ENCODE measurements at places on chromosomes 4 and X.

DNA sequence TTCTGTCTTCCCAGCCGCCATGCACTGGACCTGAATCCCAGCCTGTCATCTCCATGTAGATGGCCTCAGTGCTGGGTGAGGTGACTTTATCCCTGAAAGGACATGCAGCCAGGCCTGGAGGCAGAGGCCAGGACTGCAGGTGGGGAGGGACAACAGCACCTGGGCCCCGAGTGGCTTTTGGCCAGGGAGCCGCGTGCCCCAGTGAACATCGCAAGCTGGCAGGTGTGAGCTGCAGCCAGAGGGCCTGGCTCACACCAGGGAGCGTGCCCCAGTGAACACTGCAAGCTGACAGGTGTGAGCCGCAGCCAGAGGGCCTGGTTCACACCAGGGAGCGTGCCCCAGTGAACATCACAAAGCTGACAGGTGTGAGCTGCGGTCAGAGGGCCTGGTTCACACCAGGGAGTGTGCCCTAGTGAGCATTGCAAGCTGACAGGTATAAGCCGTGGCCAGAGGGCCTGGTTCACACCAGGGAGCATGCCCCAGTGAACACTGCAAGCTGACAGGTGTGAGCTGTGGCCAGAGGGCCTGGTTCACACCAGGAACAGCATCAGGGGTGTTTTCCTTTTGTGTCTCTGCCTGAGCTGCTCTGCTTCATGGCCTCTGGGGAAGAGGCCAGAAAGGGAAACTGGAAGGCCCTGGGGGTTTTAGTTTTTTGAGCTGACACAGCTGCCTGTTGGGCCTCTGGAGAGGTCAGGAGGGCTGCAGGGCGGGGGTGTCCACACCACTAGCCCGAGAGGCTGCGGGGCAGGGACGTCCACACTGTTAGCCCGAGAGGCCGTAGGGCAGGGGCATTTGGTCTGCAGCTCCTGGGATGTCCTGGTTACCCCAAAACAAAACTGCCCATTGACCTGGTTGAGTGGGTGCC is 22.7 kb upstream of the PSAPL1 start:
- DNase-seq, result no peak

DNA sequence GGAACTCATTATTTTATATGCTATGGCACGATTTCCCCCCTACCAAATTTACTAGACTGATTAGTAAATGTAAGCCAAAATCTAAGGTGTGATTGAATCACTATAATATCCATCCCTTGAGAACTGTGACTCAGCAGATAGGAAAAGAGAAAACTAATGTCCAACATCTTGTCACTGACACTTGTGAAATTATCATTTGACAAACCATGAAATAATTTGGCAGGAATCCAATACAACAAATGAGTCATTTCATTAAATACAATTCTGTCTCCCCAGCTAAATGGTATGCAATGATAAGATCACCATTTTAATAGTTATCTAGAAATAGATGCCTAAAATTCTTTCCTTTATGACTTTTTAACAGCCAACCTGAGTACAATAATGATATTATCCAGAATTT is 462.3 kb downstream of the DMD start:
- no peak for DNase-seq

GRCh38 chr4:96473246-96473645 is 633.4 kb downstream of the PDHA2 start:
- DNase-seq, result no peak

DNA sequence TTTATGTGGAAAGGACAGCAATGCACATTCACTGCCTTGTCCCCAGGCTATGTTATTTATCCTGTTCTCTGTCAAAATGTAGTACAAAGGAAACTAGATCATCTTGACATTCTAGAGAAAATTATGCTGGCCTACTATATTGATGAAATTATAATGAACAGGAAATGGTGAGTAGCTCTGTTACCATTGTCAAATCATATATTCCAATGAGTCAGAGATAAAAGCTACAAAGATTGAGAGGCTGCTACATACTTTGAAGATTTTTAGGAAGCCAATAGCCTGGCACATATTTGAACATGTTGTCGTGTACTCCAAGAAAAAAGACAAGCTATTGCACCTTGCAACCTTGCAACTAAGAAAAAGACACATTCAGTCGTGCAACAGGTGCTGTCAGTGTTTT is 52.7 kb upstream of the TET2 start:
- DNase-seq, result no peak

- DNase-seq, result no peak
Observed at GRCh38 chrX:33892670-33893069, 239.4 kb downstream of the FAM47A start.

- no peak for DNase-seq
Observed at GRCh38 chr4:146548443-146548842, 26.7 kb upstream of the SLC10A7 start.

- peak; percentile 65 for DNase-seq
Observed at GRCh38 chr4:118086344-118086743, 52.1 kb downstream of the NDST3 start.

- DNase-seq, result no peak
Observed at GRCh38 chrX:153634236-153634635, 12.8 kb upstream of the DUSP9 start.

- no peak for DNase-seq
Observed at GRCh38 chr4:33068539-33068938, 2348.4 kb downstream of the PCDH7 start.

GRCh38 chr4:158428242-158428641 is 93.4 kb upstream of the RXFP1 start:
- DNase-seq, result no peak

DNA sequence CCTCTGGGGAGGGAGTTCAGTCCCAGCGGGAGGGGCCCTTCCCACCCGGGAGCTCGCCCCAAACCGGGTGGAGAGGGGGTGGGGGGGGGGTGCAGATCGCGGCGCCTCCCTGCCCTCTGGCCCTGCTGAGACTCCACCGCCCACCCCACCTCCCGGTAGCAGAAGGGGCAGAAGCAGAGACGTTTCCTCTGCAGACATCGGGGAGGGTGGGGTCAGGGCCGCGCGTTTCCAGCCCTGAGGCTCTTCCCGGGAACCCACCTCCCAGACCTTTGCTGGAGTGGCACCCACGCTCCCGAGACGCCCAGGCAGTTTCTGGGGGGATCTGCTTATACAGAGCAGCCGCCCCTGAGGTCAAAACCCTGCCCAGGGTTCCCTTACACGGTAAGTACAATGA is 30.2 kb downstream of the CPLX1 start:
- DNase-seq, result no peak

GRCh38 chr4:93710101-93710846 is 118.3 kb upstream of the ATOH1 start:
- no peak for DNase-seq

DNA sequence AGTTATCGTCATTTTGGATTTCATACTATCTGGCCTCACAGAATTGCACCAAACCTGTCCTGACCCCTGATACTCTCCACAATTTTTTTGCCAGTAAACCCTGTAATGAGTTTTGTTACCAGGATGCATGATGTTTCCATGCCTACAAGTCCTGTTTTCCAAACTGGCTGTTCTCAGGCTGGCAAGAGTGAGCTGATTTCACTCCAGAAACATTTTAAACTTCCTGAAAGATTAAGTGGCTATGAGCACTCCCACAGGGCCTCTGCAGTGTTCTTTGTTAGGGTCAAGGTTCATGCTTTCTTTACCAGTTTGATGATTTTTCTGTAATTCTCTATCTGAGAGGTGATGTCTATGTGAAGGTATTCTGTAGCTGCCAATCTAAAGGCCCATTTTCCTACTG is 31.7 kb upstream of the PDLIM3 start:
- no peak for DNase-seq

GRCh38 chr4:88702782-88703181 is 5.2 kb upstream of the NAP1L5 start:
- DNase-seq, result no peak

GRCh38 chr4:72448231-72448630 is 120.8 kb downstream of the ADAMTS3 start:
- DNase-seq, result no peak

GRCh38 chrX:133495464-133496391 is 80.4 kb upstream of the GPC4 start:
- no peak for DNase-seq

DNA sequence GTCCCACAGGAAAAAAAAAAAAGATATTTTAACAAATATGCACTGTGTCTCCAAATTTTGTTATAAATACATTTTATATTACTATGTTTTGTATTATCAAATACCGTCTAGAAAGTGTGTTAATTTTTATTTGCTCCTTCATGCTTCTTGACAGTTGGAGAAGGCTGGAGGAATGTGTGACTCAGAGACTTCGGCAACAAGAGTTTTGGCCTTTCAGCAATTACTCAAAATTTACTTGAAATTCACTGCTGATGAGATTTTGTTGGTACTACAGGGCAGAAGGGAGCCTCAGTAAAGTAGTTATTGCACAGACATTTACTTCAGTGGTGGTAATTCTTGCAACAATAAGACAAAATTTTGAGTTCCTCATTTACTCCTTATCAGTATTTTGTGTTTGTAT is 2164.0 kb downstream of the PCDH7 start:
- no peak for DNase-seq

DNA sequence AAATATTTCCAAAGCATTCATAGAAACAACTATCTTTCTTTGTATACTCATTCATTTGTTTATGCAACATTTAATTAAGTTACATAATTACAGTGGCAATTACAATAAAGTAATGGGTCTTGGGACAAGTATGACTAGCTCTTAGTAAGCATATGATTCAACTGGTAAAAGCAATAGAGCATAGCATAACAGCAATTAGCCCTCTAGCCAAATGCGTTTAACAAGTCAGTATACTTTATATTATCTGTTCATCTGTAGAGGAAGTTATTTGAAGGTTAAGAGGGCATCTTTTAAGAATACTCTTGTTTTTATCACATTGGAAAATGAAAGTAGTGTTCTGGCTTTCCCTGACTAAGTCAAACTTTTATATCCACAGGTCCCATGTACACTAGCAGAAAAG is 198.1 kb upstream of the UGT8 start:
- no peak for DNase-seq

- DNase-seq, result no peak
Observed at GRCh38 chr4:11446155-11446811, 17.6 kb upstream of the HS3ST1 start.

- no peak for DNase-seq
Observed at GRCh38 chr4:7354927-7355326, 79.8 kb downstream of the PSAPL1 start.

DNA sequence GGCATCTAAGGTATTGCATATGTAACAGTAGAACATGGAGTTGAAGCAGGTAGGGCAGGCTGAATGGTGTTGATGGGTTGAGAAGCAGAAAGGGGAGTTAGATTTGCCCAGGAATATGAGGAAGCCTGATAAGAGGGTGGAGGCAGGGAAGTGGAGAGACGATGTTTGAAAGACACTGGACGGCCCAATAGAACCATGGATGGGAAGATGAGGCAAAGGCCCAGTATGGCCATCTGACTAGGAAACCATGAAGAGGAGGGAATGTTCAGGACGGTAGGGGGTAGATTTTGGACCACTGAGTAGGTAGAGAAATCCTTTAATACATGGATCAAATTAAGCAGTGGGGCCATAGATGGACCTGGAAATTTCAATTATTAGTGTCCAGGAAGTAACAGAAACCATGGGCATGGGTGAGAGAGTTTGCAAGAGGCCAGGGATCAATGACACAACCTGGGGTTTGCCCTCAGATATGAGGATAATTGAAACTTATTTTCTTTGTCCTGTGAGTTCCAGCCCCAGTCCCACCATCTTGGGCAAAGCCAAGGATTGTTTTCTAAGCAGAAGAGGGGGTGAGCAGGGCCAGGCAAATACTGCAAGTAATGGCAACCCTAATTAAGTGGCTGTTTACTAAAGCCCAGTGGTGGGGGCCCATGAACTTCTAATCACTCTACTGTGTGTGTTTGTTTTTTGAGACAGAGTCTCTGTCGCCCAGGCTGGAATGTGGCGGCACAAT is 2.5 kb upstream of the USP11 start:
- no peak for DNase-seq
